Kidney glomerular epithelial cell (primary cell): ENCODE measurements at places on chromosomes 5 and 9.
A peak's percentile ranks its signal among the peaks of the same experiment; 100 is the strongest.

DNA sequence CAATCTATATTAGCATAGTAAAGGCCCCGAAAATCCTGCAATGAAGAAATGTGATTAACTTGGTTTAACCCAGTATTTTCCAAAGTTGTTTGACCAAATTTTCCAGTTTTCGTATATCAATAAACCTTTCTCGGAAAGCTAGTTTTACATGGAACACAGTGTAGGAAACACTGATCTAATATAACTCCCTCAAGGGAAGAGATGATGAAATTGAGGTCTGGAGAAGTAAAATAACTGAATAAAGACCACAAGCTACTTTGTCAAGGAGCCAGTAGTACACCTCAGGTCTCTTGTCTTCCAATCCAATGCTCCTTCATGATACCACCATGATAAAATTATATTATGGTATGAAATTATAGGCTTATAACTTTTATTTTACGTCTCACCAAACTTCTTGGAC, 118.1 kb upstream of the TARS1 start:
- DNase-seq: no peak

DNA sequence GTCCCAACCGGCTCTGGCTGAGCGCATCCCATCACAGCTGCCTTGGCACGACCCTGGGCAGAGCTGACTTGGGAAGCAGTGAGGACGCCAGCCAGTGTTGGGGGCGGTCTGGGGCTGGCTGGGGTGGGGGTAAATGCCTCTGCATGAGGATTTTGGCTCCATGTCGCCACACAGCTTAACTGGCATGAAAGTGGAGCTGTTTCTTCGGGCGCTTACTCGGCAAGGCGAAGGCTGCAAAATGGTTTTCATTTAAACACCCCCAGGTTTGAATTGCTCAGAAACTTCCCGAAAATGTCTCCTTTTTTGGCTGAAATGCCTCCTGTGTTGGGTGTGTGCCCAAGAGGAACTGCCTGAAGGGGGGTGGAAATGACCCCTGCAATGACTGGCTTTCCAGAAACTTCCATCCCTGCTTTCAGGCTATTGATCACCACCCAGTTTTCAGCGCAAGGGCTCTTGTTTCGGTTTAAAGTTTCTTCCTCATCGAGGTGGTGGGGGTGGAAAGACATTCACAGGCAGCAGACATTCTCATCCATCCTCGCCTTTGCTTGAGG, 38.3 kb downstream of the PTGES start:
- no peak for DNase-seq

DNA sequence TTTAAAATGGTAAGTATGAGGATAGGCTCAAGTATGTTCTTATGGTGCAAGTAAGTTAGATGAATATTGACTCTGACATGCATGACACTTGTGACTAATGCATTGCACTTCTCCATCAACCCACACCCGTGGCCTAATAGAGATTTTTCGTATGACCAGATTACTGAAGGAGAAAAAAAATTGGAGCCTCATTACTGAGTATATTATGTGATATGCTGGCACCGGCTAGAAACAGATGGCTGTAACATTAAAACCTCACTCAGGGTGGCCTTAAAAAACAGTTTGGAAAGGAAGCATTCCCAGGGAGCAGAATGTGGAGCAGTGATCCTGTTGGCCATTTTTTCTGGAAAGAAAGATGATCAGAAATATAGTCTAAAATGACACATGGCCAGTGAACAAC, 766.4 kb downstream of the PRELID2 start:
- DNase-seq: no peak

- no peak for DNase-seq
Measured at GRCh38 chr5:112776301-112776856, 38.7 kb downstream of the APC start.

DNA sequence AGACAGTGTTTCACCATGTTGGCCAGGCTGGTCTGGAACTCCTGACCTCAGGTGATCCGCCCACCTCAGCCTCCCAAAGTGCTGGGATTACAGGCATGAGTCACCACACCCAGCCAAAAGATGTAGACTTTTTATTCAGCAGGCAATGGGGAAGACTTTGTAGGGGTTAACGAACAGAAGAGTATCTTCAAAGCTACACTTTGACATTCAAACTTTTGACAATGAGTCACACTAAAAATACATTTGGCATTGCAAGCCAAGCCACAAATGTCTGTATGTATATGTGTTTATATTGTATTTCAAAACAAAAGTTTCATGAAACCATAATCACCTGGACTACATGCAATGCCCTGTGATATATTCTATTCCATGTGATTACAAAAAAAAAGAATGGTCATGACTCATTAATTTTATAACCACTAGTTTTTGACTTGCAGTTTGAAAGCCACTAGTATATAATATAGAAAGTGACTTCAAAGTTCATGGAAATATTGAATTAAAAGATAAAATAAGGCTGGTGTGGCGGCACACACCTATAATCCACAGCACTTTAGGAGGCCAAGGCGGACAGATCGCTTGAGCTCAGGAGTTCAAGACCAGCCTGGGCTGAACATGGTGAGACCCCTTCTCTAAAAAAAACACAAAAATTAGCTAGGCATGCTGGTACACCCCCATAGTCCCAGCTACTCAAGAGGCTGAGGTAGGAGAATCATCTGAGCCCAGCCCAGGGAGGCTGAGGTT, 8.3 kb downstream of the DIMT1 start:
- DNase-seq: no peak

DNA sequence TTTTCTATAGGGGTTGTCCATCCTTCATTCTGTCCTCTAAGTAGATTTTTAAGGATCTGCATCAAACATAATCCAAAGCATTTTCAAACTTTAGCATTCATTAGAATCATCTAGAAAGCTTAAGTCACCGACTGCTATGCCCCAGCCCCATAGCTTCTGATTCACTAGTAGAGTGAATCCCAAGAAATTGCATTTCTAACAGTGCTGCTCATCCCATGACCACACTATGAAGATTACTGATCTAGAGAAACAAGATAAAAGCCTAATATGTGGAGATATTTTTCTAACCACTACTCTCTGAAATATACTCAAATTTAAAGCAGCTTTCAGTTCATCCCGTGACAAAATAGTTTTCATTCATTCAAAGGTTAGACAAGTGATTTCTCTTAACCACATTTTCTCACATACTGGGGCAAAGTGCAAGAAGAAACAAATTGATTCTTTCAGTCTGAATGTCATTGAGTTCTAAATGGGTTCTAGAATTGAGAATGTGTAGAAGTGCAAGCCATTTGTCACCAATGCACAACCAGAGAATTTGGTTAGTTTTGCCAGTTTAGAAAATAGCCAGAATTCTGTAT, 286.9 kb upstream of the CD180 start:
- no peak for DNase-seq

- peak; percentile 21 for DNase-seq
Measured at GRCh38 chr5:181114844-181115778, 15.9 kb downstream of the OR2V1 start.

GRCh38 chr5:12017007-12017406, 112.8 kb upstream of the CTNND2 start:
- no peak for DNase-seq

- DNase-seq: no peak
Measured at GRCh38 chr5:171945476-171945875, 61.0 kb downstream of the FBXW11 start.

GRCh38 chr5:146867996-146868708, 10.4 kb downstream of the PPP2R2B start:
- DNase-seq: no peak

GRCh38 chr5:146461319-146461718, 14.2 kb downstream of the TCERG1 start:
- no peak for DNase-seq

- DNase-seq: peak; percentile 63
Measured at GRCh38 chr5:42422656-42423280, 471 bp upstream of the GHR start.

- peak; percentile 49 for DNase-seq
Measured at GRCh38 chr5:79857714-79858409, 133.2 kb downstream of the MTX3 start.

- DNase-seq: no peak
Measured at GRCh38 chr5:144236499-144236898, 65.8 kb downstream of the KCTD16 start.

- peak; percentile 87 for DNase-seq
Measured at GRCh38 chr9:105296877-105297287, 52.4 kb downstream of the SLC44A1 start.

DNA sequence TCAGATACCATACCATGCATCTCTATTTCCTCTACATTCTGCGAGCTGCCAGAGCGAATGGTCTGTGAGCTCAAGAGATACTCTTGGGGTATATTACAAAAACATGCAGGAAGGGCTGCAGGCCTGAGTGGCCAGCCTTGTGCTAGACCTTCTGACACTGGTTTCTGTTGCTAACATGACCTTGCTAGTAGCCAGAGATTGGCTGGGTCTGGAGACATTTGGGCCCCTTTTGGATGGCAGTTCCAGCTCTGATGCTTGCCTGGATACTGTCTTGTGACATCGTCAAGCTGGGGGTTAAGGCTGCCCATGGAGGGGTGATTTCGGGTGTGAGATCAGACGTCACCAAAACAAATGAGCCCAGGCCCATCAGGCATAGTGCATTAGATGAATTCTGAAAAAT, 56.1 kb upstream of the FSTL4 start:
- no peak for DNase-seq

GRCh38 chr5:174151599-174152181, 106.2 kb downstream of the NSG2 start:
- DNase-seq: no peak

DNA sequence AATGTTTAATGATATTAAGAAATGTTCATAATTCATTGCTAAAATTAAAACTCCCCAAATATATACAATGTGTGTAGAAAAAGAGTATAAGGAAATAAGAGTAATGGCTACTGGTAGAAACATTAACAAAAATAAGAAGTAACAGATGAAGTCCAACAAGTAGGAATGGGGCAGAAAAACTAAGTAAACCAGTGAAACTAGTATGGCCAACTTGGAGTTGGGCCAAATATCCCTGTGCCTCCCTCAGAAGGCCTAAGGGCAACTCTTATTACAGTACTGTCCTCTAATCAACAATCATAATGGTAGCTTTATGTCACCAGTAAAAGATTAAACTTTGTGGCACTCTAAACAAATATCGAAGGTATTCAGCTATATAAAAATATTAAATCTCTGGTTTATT, 93.5 kb downstream of the SSBP2 start:
- no peak for DNase-seq

GRCh38 chr9:125747765-125748445, 732 bp downstream of the PBX3 start:
- DNase-seq: no peak

- no peak for DNase-seq
Measured at GRCh38 chr5:37938076-37938852, 98.4 kb upstream of the GDNF start.

DNA sequence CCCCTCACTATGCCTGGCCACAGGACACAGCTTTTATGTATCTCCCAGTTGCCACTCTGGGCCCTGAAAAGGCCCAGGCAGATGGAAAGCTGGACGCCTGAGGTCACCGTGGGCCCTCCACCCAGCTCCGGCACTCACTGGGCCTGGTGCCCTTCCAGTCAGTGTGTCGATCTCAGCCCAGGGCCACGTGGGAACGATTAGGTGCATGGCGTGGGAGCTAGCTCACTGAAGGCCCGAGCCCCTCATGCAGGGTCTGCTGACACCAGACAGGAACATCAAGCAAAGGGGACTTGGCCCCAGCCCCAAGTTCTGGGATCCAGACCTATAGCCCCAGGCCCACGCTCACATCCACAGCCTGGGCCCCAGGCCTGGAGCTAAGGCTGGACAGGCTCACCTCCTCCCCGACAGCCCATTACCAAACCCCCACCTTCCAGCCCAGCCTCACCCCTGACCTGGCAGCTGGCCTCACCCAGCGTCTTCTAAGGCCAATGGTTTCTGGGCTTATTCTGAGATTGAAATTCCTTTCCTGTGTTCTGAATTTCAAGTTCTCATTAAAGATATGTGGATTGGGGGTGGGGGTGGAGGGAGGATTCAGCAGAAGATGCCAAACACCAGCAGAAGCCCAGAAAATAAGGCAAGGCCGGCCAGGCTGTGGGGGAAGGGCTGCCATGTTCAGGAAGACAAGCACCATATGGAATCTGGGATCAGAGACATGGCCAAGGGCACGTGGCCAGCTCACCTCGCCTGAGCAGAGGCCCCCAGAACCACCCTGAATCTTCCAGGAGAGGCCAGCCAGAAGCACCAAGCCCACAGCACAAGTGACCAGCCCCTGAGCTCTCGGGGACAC, 74.5 kb downstream of the ADAMTS2 start:
- no peak for DNase-seq

DNA sequence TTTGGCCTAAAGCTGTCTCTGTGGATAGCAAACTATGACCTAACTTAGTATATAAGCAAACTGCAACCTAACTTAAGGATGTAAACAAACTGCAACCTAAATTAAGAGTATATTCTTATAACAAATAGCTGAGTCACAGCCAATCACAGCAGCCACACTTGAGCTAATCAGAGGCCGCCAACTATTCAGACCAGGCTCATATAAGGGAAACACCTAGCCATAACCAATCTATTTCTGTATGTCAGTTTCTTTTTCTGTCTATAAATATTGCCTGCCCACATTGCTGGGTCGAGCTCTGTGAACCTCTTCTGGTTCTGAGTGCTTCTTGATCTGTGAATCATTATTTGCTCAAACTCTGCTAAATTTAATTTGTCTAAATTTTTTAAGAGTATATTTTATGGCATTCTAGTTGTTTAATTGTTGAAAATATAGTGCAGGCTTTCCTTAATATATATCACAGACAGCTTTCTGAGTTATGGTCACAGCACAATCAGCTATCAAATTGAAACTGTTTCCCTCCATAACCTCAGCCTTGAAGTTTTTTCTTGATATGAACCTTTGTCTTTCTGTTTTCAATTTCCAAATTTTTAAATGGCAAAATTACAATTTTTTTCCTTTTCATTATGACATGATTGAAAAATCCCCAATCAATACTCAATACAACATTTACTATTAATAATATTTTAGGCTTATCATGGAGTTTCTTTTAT, 327.1 kb upstream of the NUDT12 start:
- DNase-seq: no peak

GRCh38 chr5:116037236-116037822, 5.1 kb downstream of the ARL14EPL start:
- no peak for DNase-seq

DNA sequence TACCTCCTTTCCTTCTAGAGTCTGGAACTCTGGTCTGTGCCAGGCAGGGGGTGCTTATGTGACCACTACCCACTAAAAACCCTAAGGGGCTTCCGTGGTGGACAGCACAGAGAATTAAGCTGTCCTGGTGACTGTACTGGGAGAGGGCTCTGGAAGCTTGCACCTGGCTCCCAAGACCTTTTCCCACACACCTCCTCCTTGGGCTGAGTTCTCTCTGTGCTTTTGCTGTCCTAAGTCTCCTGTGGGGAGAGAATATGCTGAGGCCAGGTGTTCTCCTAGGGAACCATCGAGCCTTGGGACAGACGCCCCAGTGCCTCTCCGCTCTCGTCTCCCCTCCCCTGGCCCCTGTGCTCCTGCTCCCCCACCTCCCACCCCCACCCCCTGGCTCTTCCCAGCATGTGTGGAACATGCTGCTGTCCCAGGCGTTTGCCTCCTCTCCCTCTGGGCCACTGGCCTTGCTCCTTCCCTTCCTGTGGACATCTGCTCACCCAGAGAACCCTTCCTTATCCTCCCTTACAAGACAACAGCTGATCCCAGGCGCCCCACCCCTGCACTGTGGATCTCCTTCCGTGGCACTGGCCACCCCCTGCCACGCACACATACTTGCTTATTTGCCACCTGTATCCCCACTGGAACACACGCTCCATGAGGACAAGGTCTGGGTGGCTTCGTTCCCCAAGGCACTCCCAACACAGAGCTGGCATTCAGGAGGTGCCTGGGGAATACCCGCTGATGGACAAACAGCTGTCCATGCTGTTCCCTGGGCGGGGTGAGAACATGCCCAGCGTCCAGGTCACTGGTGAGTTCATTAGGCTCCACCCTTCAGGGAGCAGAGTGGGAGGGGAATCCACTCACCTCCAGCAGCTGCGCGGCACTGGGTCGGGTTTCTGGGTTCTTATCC, 83.0 kb downstream of the STK10 start:
- DNase-seq: no peak
